NCI-H460 (cell line): ENCODE measurements at places on chromosomes 1 and 21. TPM values are rescaled to one million over a fixed set of nuclear protein-coding genes. Genes with fewer than 3 reads are reported as not detected.

The ADORA3 gene
- not detected in 2 replicates for total RNA-seq

The RBM11 gene
- total RNA-seq = 1.3 and 1.8 TPM in 2 replicates

The DVL1 gene
- 53.7 and 55.3 TPM in 2 replicates for total RNA-seq

The SMCP gene
- total RNA-seq = not detected in 2 replicates

The TCHH gene
- 0.02 and 0.03 TPM in 2 replicates for total RNA-seq

The FMO2 gene
- total RNA-seq = not detected in 2 replicates

The CFHR1 gene
- total RNA-seq = 0.55 and 1.3 TPM in 2 replicates

The ARTN gene
- total RNA-seq = 9.7 and 10.7 TPM in 2 replicates

The MEX3A gene
- total RNA-seq = 2.8 and 3.0 TPM in 2 replicates

The OR2T12 gene
- total RNA-seq = not detected in 2 replicates

The ALX3 gene
- total RNA-seq = not detected in 2 replicates

The ST6GALNAC5 gene
- 0.23 and 0.32 TPM in 2 replicates for total RNA-seq

The KCNJ6 gene
- 0.07 TPM in 1 of 2 replicates, not detected in the other for total RNA-seq

The SPOCD1 gene
- total RNA-seq = 0.57 and 0.81 TPM in 2 replicates

The MDM4 gene
- total RNA-seq = 61.3 and 82.6 TPM in 2 replicates

The AMY1C gene
- not detected in 2 replicates for total RNA-seq

The PADI2 gene
- total RNA-seq = 0.10 TPM in 1 of 2 replicates, not detected in the other

The WNT3A gene
- not detected in 2 replicates for total RNA-seq

The NUF2 gene
- total RNA-seq = 60.3 and 64.1 TPM in 2 replicates

The TMEM61 gene
- total RNA-seq = not detected in 2 replicates

The LEPR gene
- total RNA-seq = 9.4 and 10.2 TPM in 2 replicates

The SLAMF7 gene
- not detected in 2 replicates for total RNA-seq

The GREM2 gene
- total RNA-seq = 44.0 and 50.0 TPM in 2 replicates

The PDPN gene
- not detected in 2 replicates for total RNA-seq

The TNNI3K gene
- 0.17 and 0.45 TPM in 2 replicates for total RNA-seq

The HOOK1 gene
- total RNA-seq = 0.02 TPM in 1 of 2 replicates, not detected in the other

The TNFSF18 gene
- 4.5 and 5.1 TPM in 2 replicates for total RNA-seq

The MOB3C gene
- 3.1 and 3.7 TPM in 2 replicates for total RNA-seq

The GPR52 gene
- 1.0 TPM in 2 replicates for total RNA-seq

The UBXN11 gene
- total RNA-seq = 3.9 and 4.2 TPM in 2 replicates

The LIN28A gene
- not detected in 2 replicates for total RNA-seq

The HRNR gene
- not detected in 2 replicates for total RNA-seq

The CACNA1S gene
- total RNA-seq = not detected in 2 replicates

The ZNF648 gene
- total RNA-seq = not detected in 2 replicates

The ARHGEF19 gene
- 6.1 and 6.3 TPM in 2 replicates for total RNA-seq

The ELF3 gene
- 0.61 and 0.99 TPM in 2 replicates for total RNA-seq

The CD52 gene
- total RNA-seq = not detected in 2 replicates

The ELAVL4 gene
- 0.10 and 0.17 TPM in 2 replicates for total RNA-seq

The LRRC3 gene
- 0.47 and 0.92 TPM in 2 replicates for total RNA-seq

The CALML6 gene
- total RNA-seq = 0.12 and 0.77 TPM in 2 replicates

The PTPN22 gene
- not detected in 2 replicates for total RNA-seq

The PIK3R3 gene
- total RNA-seq = 1.8 and 2.9 TPM in 2 replicates

The VAV3 gene
- total RNA-seq = 0.79 and 1.1 TPM in 2 replicates

The C1orf56 gene
- total RNA-seq = 6.1 and 7.2 TPM in 2 replicates

The PADI3 gene
- total RNA-seq = not detected in 2 replicates

The FCRL2 gene
- not detected in 2 replicates for total RNA-seq

The RRP15 gene
- total RNA-seq = 15.6 and 19.4 TPM in 2 replicates

The C1orf232 gene
- total RNA-seq = not detected in 2 replicates

The C1orf94 gene
- not detected in 2 replicates for total RNA-seq

The CNTN2 gene
- 0.20 TPM in 1 of 2 replicates, not detected in the other for total RNA-seq

The ANGPTL1 gene
- 0.10 TPM in 1 of 2 replicates, not detected in the other for total RNA-seq

The VWA5B1 gene
- total RNA-seq = not detected in 2 replicates
